ENCODE measurements at places on chromosomes 7 and 10.

DNA sequence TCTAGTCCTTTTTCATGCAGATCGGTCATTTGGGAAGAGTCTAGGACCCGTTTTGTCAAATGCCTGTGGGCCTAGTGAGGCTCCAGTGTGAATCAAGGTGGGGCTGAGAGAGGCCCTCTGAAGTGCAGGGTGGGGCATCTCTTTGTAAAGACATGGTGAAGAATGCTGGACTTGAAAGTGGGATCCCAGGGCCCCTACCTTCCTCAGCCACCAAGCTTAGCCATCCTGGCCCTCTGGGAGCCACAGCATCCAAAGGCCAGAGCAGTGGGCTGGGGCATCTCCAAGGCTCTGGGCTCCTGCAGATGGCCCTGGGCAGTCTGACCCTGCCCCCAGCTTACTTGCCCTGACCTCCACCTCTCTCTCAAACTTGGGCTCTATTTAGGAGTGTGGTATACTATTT lies 78.5 kb downstream of the ADCY1 start:
- no peak for DNase-seq

- DNase-seq = no peak
Measured at GRCh38 chr10:69936091-69936490, 116.6 kb upstream of the MACROH2A2 start.

GRCh38 chr10:113228530-113228929 lies 278.5 kb downstream of the TCF7L2 start:
- DNase-seq = no peak

- no peak for DNase-seq
Measured at GRCh38 chr7:22202141-22202540, 154.8 kb downstream of the RAPGEF5 start.

DNA sequence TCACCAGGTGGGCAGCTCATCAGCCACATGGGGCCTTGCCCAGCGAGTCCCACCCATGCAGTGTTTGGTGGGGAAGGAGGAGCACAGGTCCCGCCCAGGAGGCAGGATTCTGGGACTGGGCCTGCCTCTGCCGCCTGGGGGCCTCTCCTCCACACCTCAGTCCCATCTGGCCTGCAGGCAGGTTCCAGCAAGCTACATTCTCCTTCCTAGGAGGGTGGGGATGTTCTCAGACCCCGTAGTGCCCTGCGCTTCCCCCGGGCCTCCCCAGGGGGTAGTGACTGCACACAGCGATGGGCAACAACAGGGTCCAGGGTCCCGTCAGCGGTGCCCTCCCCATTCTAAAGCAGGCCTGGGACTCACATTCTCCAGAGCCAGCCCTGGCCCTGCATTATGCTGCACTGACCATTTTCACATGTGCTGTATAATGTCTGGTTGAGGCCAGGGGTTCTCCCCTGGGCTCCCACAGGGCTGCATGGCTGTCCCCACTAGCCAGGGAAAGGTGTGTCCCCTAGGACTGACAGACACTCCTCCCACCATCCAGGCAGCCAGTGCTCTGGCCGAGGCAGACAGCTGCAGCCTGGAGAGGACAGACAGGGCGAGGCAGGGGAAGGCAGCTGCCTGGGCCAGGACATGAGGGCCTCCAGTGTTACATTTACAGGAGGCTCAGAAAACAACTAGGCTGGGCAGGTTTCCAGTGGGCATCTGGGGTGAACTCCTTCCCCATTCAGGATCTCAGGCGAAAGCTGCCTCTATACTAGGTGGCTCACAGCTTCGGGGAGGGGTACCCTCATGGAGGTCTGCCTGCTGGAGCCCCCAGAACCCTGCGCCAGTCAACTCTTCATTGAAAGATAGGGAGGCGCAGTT lies 9.3 kb downstream of the RASGEF1A start:
- no peak for DNase-seq

- no peak for DNase-seq
Measured at GRCh38 chr10:11875494-11876281, 52.5 kb downstream of the PROSER2 start.

GRCh38 chr10:96034625-96035024 lies 8.8 kb upstream of the CCNJ start:
- no peak for DNase-seq

DNA sequence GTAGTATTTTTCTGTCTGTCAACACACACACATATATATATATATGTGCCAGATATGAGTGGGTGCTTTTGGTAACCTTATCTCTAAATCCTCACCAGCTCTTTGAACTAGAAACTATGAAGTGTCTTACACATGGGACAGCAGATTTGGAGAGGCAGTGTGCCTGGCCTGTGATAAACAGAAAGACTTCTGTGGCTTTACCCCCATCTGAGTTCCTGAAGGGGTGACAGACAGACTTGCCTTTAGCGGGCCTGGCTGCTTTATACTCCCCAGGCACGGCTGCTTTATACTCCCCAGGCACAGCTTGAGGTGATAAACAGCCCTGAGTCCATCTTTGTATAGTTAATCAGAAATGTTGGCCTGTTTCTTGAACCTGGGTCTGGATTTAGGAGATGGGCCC lies 5.6 kb downstream of the BAG3 start:
- no peak for DNase-seq

DNA sequence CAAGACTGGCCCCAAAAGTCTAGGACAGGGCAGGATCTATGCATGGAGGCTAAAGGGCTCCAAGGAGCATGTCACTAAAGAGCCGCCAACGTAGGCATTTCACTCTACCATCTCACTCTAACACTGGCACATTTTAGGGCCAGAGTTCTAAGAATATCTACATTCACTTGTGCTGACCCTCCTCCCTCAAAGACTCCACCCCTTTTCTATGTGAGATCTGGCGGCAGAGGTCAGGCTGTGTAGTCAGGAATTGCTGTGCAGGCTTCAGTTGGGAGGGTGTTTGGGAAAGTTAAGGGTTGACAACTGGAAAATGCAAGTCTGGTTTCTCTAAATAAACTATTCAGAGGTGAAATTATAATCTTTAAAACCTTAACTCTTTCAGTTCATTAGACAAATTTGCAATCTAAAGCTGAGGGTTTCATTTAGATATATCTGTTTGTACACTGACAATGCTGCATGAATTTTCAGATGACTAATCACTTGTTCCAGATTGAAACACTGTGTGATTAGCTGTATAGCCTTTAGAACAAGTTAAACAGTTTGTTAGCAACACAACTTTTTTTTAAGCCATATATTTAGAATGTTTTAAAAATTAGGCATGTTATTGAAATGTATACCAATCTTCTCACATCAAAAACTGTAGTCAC lies 18.2 kb downstream of the LMOD2 start:
- no peak for DNase-seq

DNA sequence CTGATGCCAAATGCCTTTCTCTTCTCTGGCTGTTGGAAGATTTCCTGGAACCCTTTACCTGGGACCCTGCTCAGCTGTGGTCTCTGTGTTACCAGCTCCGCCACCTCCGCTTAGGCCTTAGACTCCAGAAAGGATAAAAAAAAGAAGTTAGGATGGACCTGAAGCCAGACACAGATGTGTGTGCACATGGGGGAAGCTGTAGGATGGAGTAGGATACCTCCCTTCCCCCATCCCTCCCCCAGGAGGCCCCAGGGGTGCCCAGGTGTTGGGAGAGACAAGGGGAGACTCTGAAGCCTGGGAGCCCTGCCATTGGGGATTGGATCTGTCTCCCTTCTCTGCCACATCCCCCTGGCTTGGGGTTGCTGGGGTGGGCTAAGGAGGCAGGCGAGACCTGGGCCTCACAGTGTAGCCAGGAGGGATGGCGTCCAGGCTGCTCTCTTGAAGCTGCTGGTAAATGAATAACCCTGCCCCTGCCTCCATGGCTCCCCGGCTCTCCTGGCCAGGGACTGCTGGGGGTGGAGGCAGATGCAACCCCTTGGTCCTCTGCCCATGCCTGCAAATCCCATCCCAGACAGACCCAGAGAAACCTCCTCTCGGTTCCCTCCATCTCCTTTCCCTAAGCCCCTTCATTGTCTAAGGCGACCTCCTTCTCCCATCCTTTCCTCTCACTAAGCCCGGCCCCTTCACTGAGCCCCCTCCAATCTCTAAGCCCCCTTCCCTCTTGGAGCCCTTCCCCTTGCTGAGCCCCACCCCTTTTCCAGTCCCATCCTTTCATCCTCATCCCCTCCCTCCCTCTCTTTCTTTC lies 8.0 kb downstream of the CLDN3 start:
- no peak for DNase-seq

- no peak for DNase-seq
Measured at GRCh38 chr10:69405221-69405620, 11.5 kb downstream of the TACR2 start.

- no peak for DNase-seq
Measured at GRCh38 chr7:47264021-47264651, 317.8 kb downstream of the TNS3 start.

DNA sequence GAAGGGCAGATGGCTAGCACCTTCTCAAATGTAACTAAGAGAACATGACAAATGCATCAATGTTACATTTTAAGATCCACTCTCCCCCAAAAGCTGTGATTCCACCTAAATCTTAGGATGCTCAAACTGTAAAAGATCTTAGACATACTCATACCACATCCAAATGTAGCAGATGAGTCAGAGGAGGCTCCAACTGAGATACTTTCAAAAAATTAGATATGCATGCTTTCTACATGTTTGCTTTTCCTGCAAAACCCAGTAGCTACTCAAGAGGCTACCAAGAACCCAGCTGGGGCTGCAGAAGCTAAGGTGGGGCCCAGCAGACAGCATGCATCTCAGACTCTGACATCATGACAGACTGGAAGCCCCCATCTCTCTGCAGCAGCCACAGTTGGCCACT lies 31.4 kb upstream of the FRMD4A start:
- DNase-seq = no peak

GRCh38 chr10:109933984-109934565 lies 10.8 kb upstream of the XPNPEP1 start:
- DNase-seq = no peak

DNA sequence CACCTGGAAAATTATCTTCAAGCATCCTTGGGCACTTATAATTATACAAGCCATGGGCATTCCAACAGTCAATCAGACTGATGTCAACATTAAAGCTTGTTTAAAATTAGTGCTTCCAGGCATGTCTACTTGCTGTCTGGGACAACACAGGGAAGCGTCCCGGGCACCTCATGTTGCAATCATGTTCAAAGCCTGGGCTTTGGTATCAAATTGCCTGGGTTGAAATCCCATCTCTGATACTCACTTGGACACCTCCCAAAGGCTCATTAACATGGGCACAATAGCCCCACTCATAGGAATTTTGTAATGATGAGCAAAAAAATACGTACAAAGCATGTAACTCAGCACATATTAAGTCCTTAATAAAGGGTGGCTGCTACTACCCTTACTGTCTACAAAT lies 14.4 kb downstream of the AIFM2 start:
- no peak for DNase-seq

GRCh38 chr10:48331436-48331835 lies 25.0 kb downstream of the MAPK8 start:
- DNase-seq = no peak

DNA sequence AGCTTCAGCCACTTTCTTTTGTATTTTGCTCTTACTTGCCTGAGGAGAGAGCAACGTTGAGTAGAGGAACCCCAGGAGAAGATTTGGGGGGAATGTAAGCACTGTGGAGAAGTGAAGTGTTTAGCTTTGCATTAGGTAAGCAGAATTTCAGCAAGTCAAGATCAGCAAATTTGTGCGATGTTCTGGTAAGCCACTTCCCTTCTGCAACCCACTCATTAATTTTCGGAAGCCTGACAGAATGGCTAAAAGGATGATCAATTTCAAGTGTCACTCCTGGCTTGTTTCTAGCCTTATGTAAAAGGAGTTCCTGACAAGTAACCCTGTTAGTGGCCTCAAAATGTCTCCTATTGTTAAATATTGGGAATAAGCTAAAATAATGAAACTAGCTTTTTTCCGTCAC lies 48.5 kb upstream of the NXPH1 start:
- no peak for DNase-seq

DNA sequence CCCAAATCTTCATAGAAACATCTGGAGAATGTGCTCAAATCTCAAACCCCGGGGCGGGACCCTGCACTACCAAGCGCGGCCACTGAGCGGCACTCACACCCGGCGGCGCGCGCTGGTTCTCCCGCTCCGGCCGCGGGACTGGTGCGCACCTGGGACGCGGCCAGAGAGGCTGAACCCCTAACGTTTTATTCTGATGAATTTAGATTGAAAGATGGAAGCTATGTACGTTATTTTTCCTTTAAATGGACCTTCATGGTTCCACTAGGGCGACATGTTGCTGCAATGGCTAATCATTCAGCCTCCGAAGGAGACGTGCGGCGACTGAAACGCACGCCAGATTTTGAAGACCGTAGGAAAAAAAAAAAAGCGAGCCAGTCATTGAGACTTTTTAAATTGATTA lies 107.0 kb upstream of the INSIG1 start:
- DNase-seq = no peak

GRCh38 chr7:158584407-158584806 lies 3.2 kb downstream of the PTPRN2 start:
- DNase-seq = no peak

- DNase-seq = no peak
Measured at GRCh38 chr10:95297402-95297801, 6.6 kb upstream of the PDLIM1 start.

DNA sequence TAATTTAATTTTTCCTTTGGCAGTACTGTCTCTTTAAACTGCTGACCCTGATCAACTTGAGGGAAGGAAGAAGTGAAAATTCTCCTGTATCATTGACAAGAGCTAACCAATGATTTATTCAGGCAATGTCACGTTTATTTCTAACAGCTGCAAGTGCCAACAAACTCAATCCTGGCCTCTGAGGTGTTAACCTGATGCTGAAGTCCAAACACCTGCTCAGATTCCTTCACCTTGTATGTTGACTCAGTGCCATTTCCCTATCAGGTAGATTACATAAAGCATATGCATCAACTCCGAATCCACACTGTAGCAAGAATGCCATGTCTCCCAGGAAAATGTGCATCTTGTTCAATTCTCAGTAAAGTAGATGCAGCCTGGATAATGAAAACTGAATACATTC lies 820.0 kb downstream of the XPNPEP1 start:
- no peak for DNase-seq

DNA sequence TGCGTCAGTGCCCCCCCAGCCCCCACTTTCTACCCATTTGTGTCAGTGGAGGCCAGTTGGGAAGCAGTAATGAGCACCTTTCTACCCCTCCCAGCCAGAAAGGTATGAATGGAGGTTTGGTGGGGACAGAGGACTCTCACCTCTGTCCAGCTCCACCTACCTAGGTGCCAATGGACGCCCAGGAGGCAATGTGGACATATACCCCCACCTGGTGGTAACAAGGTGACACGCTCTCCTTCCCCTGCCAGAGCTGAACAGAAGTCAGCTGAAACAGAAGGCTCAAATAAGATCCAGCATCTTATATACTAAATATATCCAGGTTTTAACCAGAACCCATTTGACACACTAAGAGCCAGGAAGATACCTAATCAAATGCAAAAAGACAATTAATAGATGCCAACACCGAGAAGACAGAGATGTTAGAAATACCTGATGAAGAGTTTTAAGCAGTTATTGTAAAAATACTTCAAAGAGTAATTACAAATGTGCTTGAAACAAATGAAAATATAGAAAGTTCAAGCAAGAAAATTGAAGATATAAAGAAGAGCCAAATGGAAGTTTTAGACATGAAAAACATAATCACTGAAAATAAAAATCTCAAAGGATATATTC lies 18.4 kb upstream of the SORCS3 start:
- DNase-seq = no peak

- DNase-seq = no peak
Measured at GRCh38 chr7:112423987-112424386, 26.3 kb upstream of the IFRD1 start.

- no peak for DNase-seq
Measured at GRCh38 chr10:125557311-125557710, 125.7 kb downstream of the TEX36 start.

GRCh38 chr7:106679153-106679931 lies 18.4 kb upstream of the CCDC71L start:
- no peak for DNase-seq

- no peak for DNase-seq
Measured at GRCh38 chr7:20561466-20561865, 54.0 kb upstream of the ABCB5 start.

All from nucleus accumbens (tissue), 56 donors.